Daoy (cell line): ENCODE measurements at places on chromosomes 12 and 14. TPM values are rescaled to one million over a fixed set of nuclear protein-coding genes. Genes with fewer than 3 reads are reported as not detected.

CIDEB gene
- total RNA-seq: 0.06 TPM in 1 of 2 replicates, not detected in the other

KRT85 gene
- 0.80 TPM in 1 of 2 replicates, not detected in the other for total RNA-seq

DNA sequence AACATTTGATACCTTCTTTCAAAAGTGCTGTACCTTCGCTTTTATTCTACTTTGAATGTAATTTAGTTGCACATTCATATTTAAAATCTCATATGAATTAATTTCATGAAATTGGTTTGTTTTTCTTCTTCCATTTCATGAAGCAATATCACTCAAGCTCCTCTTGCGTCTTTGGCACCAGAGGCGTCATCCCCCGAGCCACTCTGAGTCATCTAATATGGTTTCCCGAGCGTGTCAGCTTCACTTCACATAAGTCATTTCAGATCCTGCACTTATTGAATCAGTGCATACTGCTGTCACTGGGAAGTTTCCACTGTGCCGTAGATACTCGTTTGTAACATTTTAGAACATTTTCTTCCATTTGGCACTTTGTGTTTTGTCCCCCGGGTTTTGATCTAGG is 105.6 kb downstream of the SLC25A47 start:
- DNase-seq: peak; percentile 88

- no peak for DNase-seq
Measured at GRCh38 chr12:121838126-121838525, 20.5 kb downstream of the HPD start.
